ENCODE measurements at places on chromosomes 11 and 22. TPM values are rescaled to one million over a fixed set of nuclear protein-coding genes. Genes with fewer than 3 reads are reported as not detected.

Gene CASP12
- 0.64 TPM for total RNA-seq

Gene ART1
- total RNA-seq = not detected

Gene NPTXR
- total RNA-seq = 0.05 TPM

Gene PLEKHB1
- total RNA-seq = not detected

Gene UBQLNL
- not detected for total RNA-seq

Gene RTN4R
- total RNA-seq = 0.69 TPM

Gene NAALADL1
- 6.2 TPM for total RNA-seq

Gene CALCA
- total RNA-seq = not detected

Gene SYT12
- total RNA-seq = not detected

Gene NCF4
- not detected for total RNA-seq

Gene KREMEN1
- total RNA-seq = 0.67 TPM

Gene SYCE3
- not detected for total RNA-seq

Gene NXPE2
- not detected for total RNA-seq

Gene PLA2G3
- not detected for total RNA-seq

Gene APOBEC3H
- total RNA-seq = 0.20 TPM

Gene SPTBN2
- 6.3 TPM for total RNA-seq

Gene PDE3B
- total RNA-seq = 0.27 TPM

Gene CERK
- 59.3 TPM for total RNA-seq

Gene ACRV1
- not detected for total RNA-seq

Gene TLCD5
- total RNA-seq = 7.7 TPM

Gene OR4X2
- total RNA-seq = not detected

Gene EMID1
- 1.9 TPM for total RNA-seq

Gene EHF
- not detected for total RNA-seq

Gene TRPC6
- total RNA-seq = 0.15 TPM

Gene LRRN4CL
- total RNA-seq = not detected

Gene MS4A6E
- total RNA-seq = not detected

Gene C11orf71
- 2.6 TPM for total RNA-seq

Gene DBX1
- total RNA-seq = not detected

Gene HBE1
- total RNA-seq = not detected

Gene SFI1
- total RNA-seq = 13.4 TPM

Gene CYB5R2
- total RNA-seq = 2.9 TPM

Gene SHANK2
- total RNA-seq = not detected

Gene PDXP
- 12.8 TPM for total RNA-seq

Gene TMEM191B
- not detected for total RNA-seq

Gene DEFB131B
- total RNA-seq = not detected

Gene P2RX6
- total RNA-seq = not detected

Gene CPT1A
- 27.2 TPM for total RNA-seq

Gene OR4A16
- total RNA-seq = not detected
